NCI-H1436 treated with DMSO at 0.1 percent for 48 hours (cell line): ENCODE measurements at places on chromosomes 13 and 19.

- no peak for DNase-seq
Measured at GRCh38 chr19:42352301-42353259, 27.1 kb downstream of the MEGF8 start.

GRCh38 chr13:41648314-41648935, 191.1 kb downstream of the RGCC start:
- no peak for DNase-seq

- no peak for DNase-seq
Measured at GRCh38 chr13:20519875-20520274, 5.8 kb downstream of the CRYL1 start.

- DNase-seq = no peak
Measured at GRCh38 chr13:43545317-43545874, 241.4 kb downstream of the ENOX1 start.

DNA sequence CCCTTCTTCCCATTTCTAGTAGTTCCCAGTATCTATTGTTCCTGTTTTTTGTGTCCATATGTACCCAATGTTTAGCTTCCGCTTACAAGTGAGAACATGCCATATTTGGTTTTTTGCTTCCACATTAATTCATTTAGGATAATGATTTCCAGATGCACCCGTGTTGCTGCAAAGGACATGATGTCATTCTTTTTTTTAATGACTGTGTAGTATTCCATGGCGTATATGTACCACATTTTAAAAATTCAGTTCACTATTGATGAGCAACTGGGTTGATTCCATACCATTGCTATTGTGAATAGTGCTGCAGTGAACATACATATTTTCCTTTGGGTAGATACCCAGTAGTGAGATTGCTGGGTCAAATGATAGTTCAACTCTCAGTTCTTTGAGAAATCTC, 50.5 kb downstream of the DLEU7 start:
- no peak for DNase-seq

- no peak for DNase-seq
Measured at GRCh38 chr13:23621316-23621645, 51.1 kb downstream of the TNFRSF19 start.

GRCh38 chr19:31801611-31802010, 452.4 kb upstream of the TSHZ3 start:
- no peak for DNase-seq

DNA sequence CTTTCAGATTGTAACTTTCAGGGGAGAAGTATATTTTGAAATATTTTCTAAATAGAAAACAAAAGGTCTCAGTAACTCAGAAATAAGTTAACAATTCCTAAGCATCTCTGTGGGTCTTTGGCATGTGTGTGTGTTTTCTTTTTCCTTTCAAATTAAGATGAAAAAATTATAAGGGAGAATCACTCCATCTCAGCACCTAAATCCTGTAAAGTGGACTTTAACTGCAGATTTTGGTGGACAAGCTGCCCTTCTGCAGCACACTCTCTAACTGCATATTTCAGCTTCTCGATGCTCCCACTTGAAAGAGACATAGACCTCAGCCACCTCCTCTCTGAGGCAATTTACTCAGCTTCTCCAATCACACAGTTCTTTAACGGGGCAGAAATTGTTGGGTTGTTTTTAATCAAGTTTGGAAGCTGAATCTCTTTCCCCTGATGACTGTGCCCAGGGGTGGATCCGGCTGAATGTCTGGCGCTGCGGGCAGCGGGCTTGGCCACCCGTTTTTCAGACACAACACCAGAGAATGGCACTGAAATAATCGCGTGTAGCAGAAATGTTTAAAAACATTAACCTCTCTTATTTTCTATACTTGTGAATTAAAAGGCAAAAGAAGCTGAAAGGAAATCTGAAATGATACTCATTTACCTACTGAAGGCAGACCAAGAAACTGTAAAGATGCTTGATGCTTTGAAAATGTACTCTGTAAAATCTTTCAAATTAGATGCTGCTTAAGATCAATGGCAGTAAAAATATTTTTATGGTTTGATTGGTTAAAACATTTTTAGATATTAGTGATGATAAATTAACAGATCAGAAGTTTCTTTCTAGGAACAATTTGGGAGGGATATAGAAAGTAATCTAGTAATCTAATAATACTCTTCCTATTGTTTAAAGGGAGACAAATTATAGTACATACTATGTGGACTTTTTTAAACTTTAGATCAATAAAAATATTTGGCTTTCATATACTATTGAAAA, 12.4 kb downstream of the ZIC2 start:
- DNase-seq = no peak

- no peak for DNase-seq
Measured at GRCh38 chr13:40666933-40667621, 636 bp upstream of the FOXO1 start.

- DNase-seq = no peak
Measured at GRCh38 chr19:3517638-3518037, 11.5 kb downstream of the FZR1 start.
